ENCODE measurements at places on chromosomes 11 and 22.

DNA sequence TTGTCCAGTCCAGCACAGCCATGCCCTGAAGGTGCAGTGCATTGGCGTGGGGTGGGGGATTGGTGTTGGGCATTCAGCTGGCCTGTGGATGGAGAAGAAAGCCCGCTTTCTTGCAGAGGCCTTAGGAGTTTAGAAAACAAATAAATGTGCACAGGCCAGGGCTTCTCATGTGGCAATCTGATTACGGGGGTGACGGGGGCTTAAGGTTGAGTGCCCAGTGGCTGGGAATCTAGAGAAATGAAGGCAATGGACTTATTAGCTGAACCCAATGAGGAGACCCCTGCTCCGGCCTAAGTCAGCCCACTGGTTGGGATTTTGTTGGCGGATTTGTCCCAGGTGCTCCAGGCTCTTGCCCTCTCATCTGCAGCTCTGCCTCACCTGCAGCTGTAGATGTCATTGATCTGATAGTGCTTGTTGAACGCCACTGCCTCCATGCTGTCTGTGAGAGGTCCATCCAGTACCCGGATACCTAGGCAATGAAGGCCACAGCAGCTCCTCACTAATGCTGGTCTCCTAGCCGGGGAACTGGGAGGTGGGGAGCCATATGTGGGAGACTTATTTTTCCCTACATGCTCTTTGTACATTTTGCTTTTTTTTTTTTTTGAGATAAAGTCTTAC, 6.2 kb downstream of the PCSK7 start:
- no peak for ATAC-seq

GRCh38 chr22:45891471-45891995, 85.4 kb downstream of the WNT7B start:
- no peak for ATAC-seq

DNA sequence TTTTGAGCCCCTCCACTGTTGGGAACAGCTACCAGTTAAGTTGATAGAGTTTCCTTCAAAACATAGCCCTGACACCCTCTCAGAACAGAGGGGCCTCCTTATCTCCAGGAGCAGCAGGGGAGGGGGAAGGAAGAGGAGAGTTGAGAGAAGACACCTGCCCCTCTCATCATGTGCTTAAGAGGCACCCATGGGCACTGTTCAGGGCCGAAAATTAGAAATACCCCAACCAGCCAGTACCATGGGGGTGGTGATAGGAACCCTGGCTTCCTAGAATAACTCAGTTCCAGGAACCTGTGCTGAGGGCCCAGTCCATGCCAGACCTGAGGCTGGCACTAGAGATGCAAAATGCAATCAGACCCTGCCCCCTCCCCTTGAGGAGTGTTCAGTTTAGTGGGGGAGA, 9.3 kb upstream of the GDPD5 start:
- ATAC-seq = no peak

DNA sequence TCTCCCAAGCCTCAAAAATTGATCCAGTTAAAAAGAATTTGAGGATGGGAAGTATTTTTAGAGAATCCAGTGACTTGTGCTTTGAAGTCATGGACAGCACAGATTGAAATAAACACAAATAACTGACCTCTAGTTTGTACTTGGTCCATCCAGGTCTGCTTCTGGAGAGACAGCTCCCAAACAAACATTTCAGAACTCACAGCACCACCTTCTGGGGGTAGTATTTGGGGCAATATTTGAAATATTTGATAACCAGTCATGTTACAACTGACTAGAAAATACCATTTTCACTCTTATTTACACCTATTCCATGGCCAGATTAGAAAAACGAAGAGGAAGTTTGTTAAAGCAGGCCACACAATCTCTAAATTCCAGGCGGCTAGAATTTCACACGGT, 56.2 kb downstream of the CTSC start:
- no peak for ATAC-seq

GRCh38 chr11:116557282-116557681, 215.5 kb downstream of the BUD13 start:
- ATAC-seq = no peak

- peak; percentile 76 for ATAC-seq
Observed at GRCh38 chr22:24894998-24895397, 51.5 kb downstream of the LHFPL7 start.

GRCh38 chr11:35714882-35715627, 52.5 kb downstream of the TRIM44 start:
- no peak for ATAC-seq

GRCh38 chr11:64713781-64714363, 9.1 kb downstream of the NRXN2 start:
- ATAC-seq = no peak

DNA sequence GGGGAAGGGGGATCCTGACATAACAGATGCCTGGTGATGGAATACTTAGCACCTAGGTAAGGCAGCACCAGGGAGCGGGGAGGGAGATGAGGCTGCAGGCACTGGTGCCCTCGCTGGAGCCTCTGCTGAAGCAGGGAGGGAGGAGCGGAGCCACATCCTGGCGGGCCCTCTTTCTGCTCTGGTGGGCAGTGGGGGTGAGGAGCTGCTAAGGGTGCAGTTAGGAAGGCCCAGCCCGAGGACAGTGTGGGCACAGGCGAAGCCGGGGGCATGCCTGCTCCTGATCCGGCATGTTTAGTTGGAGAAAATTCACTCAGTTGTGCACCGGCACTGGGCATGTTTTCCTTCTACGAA, 83.9 kb downstream of the MED15 start:
- ATAC-seq = no peak

DNA sequence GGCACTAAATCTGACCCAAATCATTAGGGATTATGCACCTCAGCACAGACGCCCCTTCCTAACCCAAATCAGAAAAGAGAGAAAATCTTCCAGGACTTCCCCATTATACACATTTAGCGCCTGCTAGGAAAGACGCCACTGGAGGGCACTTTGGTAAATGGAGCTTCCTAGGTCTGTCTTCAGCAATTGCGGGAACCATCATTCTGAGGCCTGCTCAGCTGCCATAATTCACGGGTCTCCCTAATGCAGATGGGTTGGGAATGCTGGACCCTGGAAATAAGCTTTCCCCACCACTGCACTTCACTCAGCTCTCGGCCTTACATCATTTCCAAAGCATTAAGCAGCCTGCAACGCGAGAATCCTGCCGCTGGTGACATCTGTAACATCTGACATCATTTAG, 86.2 kb upstream of the OPCML start:
- no peak for ATAC-seq

DNA sequence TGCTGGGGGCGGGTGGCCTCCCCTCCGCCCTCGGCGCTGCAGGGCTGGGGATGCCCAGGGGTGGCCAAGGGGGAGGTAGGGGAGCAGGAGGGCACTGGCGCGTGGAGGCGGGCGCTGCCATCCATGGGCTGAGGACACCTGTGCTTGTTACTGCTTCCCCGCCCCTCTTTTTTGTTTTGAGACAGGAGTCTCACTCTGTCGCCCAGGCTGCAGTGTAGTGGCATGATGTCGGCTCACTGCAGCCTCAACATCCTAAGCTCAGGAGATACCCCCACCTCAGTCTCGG, 683 bp upstream of the FADS3 start:
- no peak for ATAC-seq

DNA sequence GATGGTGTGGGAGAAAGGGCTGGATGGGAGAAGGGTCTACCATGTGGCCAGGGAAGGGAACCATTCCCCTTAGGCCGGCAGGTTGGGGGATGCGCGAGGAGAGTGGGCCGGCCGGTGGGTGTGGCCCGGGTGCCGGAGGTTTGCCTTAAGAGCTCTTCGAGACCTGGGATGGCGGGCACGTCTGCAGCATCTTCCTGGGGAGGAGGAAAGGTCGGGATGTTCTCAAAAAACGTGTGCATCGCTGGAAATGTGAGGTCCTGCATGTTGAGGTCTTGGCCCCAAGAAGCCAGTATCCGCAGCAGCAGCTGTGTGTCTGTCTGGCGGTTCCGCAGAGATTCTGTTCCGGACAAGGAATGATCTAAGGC, 1.4 kb downstream of the NAV2 start:
- ATAC-seq = no peak

DNA sequence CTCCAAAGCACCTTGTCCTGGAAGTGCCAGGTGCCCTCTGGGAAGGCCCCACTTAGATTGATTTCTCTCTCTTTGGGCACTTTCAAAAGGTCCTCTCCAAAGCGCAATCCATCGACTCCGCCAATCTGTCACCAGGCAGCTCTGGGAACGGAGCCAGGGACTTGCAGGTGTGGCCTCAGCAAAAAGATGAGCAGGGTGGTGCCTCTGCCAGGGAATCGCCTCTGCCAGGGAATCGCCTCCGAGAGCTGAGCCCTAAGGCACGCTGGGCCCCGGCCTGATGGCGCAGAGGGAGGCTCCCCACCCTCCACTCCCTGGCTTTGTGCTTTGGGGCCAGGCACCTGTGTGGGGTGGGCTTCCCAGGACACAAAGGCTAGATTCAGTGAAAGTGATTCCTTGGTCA, 1391.3 kb downstream of the TBC1D22A start:
- ATAC-seq = no peak

- no peak for ATAC-seq
Observed at GRCh38 chr11:121421149-121421901, 30.8 kb upstream of the SORL1 start.

- peak; percentile 17 for ATAC-seq
Observed at GRCh38 chr11:13963949-13964770, 1.6 kb downstream of the SPON1 start.

- no peak for ATAC-seq
Observed at GRCh38 chr11:70854201-70854600, 398.2 kb downstream of the SHANK2 start.

- no peak for ATAC-seq
Observed at GRCh38 chr22:27292542-27293299, 508.8 kb downstream of the MN1 start.

DNA sequence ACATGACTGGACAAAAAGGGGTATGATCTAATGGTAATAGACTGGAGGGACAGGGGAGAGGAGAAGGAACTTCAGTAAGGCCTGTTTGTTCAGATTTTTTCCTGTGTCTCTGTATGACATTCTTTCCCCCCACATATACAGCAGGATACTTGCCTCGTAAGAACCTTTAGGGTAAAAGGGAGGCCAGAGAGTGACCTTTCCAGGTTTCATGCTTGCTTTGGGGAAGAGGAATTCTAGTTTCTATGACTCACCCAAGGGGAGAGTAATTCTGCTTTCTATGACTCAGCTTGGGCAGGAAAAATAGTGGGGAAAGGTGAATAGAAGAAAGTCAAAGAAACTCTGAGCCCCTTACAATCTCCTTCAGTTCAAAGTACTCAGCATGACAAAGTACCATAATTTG, 457.0 kb downstream of the DLG2 start:
- no peak for ATAC-seq

DNA sequence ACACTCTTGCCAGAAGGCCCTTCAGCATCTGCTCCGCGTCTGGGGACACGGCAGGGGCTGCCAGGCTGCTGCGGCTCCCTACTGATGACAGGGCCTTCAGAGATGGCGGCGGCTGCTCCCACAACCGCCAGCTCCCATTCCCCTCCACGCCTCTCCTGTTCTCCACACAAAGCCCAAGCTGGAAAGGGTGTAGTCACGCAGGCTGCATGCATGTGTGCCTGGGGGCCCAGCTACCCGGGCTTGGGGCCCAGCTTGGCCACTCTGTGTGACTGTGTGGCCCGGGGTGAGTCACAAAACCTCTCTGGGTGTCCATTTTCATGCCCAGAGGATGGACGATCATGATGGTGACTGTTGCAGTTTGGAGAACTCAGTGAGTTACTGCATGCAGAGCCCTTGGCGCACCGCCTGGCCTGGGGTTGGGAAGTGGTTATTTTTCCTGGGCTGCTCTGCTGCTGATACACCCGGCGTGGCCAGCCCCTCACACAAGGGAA, 31.7 kb upstream of the PARVB start:
- no peak for ATAC-seq

DNA sequence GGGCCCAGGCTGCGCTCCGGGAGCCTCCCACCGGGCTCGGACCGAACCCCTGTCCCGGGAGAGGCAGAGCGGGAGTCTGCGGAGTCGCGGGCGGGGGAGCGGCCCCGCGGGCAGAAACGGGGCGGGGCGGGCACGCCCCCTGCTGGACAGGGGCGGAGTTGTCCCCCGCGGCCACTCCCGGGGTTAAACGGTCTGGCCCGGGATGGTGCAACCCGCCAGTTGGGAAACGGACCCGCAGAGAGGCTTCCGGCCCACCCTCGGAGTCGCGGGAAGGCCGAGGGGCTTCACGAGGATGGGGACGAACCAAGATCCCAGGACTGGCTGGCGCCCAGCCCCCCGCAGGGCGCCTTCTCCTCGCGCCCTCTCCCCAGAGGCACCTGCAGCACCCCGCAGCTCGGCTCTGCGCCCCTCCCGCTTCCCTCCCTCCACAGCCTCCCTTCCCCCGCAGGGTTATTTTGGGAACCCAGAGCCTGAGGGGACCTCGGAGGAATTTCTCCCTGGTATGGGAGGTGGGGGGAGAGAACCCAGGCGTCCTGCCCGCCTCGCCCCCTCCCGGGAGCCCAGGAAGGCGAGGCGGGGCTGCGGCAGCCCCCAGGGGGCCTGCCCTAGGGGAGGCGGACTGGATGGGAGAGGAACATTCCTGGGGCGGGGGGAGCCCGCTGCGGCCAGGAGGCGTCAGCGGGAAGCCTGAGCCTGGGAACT, 902 bp downstream of the RASGRP2 start:
- ATAC-seq = peak; percentile 67

DNA sequence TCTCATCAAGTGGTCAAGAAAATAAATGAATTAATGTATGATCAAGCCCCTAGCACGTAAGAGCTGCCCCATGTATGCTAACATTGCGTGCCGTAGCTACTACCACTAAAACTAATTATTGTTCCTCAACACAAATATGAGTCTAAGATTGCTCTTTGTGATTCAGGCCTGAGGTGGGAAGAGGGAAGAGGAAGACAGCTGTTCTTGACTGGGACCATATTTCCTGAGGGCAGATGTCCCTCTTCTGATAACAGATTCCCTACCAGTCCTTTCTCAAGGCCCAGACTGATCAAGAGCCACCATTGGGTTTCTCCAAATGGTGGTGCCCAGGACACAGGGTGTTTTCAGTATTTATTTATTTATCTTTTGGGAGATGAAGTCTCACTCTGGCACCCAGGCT, 87.2 kb upstream of the CADM1 start:
- no peak for ATAC-seq

- no peak for ATAC-seq
Observed at GRCh38 chr11:44112091-44112821, 16.8 kb downstream of the EXT2 start.

- peak; percentile 98 for ATAC-seq
Observed at GRCh38 chr11:28566339-28567089, 458.3 kb downstream of the METTL15 start.

DNA sequence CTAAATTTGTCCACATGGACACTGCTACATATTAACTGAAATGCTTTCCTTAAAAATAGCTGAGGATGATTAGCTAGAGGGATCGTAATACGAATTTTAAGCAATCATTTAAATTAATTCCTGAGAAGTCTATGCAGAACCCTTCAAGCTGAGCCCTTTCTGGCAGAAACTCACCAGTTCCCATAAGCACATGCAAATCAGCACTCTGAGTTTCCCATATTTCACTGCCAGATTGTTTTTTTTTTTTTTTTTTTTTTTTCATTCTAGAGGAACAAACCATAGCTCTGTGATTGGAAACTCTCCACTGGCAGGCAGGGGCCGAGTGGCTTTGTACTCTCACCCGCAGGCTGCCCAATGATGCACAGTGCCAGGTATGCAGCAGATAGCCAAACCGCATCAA, 145.6 kb downstream of the EFCAB6 start:
- ATAC-seq = no peak
